ENCODE measurements at places on chromosomes 12 and 14. TPM values are rescaled to one million over a fixed set of nuclear protein-coding genes. Genes with fewer than 3 reads are reported as not detected.

DNA sequence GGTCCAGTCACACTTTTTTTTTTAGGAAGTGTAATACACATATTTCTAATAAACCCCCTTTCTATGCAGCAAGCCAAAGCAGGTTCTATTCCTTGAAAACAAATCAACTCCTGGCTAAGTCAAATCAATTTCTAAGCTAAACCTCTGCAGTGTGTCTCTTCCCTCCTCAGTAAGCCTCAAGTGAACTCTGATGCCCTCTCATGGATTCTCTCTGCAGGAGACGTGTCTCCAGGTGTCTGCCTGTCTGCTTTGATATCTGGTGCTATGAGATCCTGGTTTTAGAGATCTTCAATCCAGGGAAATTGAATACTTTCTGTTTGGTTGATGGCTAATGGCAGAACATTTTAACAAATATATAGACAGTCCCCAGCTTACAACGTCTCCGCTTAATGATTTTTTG lies 791.7 kb downstream of the AACS start:
- H3K36me3 ChIP-seq = no peaks in the 10 kb centered on the region
- no peaks in the 10 kb centered on the region for H3K27me3 ChIP-seq
- no peak for DNase-seq

DNA sequence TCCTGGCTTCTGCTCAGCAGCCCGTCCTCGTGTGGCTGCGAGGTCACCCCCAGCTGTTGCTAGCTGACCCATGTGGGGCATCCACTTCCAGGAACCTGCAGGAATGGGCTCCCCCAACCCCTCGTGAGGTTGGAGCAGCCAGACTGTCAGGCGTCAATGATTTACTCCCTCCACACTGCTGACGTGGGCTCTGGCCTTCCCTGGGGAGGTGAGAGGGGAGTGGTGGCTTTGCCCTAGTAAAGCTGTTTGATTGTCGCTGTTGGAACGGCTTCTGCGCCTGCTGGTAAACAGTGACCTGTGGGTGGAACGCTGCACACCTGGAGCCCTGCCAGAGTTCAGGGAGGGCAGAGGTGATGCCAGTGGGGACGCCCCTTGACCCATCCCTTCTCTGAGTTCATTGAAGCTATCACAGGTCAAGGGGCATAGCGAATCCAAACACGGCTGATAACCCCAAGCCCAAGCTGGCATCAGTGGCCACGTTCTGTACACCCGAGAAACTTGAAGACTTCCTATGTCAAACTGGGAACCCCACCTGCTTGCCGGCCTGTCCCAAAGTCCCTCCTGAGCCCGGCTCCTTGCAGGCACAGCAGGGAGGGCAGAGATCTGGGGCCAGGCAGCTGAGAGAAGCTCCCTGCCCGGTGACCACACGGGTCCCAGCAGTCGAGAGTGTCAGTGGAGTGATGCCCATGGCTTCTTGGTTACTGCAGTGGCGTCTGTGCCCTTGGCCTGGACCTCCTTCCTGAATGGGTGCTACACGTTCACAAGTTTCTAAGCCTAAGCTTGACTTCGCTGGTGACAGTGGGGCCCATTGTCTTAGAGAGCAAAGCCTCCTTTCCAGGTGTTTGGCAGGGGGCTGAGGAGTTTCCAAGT lies 2.7 kb downstream of the ASPG start:
- no peaks in the 10 kb centered on the region for H3K4me1 ChIP-seq
- H3K4me3 ChIP-seq = no peak overlapping the region
- no peaks in the 10 kb centered on the region for H3K36me3 ChIP-seq
- H3K27ac ChIP-seq = no peak overlapping the region
- no peak for DNase-seq
- H3K27me3 ChIP-seq = peaks cover 7% of the 10 kb centered on the region

GRCh38 chr12:19799895-19800602 lies 360.8 kb downstream of the AEBP2 start:
- peaks cover 19% of the 10 kb centered on the region for H3K4me1 ChIP-seq
- H3K27ac ChIP-seq = no peak overlapping the region
- no peak overlapping the region for H3K4me3 ChIP-seq
- no peaks in the 10 kb centered on the region for H3K36me3 ChIP-seq
- no peak for DNase-seq

GRCh38 chr12:122982963-122983788 lies 2.7 kb downstream of the ARL6IP4 start:
- H3K36me3 ChIP-seq = peaks cover 6% of the 10 kb centered on the region
- no peaks in the 10 kb centered on the region for H3K27me3 ChIP-seq
- no peak overlapping the region for H3K4me3 ChIP-seq
- no peak for DNase-seq

- H3K4me1 ChIP-seq = no peaks in the 10 kb centered on the region
- peaks cover 26% of the 10 kb centered on the region for H3K27me3 ChIP-seq
- no peaks in the 10 kb centered on the region for H3K36me3 ChIP-seq
- no peak overlapping the region for H3K4me3 ChIP-seq
- no peak overlapping the region for H3K27ac ChIP-seq
These were observed 52.2 kb downstream of the CKAP4 start for GRCh38 chr12:106195621-106196027.

DNA sequence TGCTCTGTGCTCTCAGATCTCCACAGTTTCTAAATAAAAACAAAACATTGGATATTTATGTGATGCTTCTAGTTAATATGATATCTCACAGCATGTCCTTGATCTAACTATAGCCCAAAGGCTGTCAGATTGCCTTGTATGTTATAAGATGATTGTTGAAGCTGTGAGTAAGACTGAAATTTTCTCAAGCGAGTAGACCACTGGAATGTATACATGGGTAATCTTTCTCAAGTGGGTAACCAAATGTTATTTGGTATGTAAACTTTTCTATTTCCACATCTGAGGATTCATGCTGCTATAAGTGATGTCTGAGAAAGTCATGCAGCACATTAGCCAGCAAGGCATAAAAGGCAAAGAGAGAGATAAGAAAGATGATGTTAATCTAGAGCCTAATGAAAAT lies 886.7 kb downstream of the NRXN3 start:
- no peak overlapping the region for H3K4me3 ChIP-seq
- no peak for DNase-seq
- H3K27me3 ChIP-seq = no peaks in the 10 kb centered on the region
- no peaks in the 10 kb centered on the region for H3K4me1 ChIP-seq
- H3K36me3 ChIP-seq = no peaks in the 10 kb centered on the region
- H3K27ac ChIP-seq = no peak overlapping the region

HHIPL1 gene
- not detected for total RNA-seq

LRRK2 gene
- 0.80 TPM for total RNA-seq
